ENCODE measurements at places on chromosomes 11 and 22. TPM values are rescaled to one million over a fixed set of nuclear protein-coding genes. Genes with fewer than 3 reads are reported as not detected.

Gene TEAD1
- 136 TPM for total RNA-seq

Gene TMEM135
- 18.5 TPM for total RNA-seq

Gene TREH
- total RNA-seq, result not detected

Gene LMO2
- 0.20 TPM for total RNA-seq

Gene ANKK1
- total RNA-seq, result not detected

Gene MIOX
- total RNA-seq, result 0.29 TPM

All from NCI-H460 (cell line).